Putamen (tissue), 1 donor: ENCODE measurements at places on chromosomes 12 and 14.

- peak; percentile 71 for DNase-seq
These were observed 7.4 kb downstream of the INF2 start for GRCh38 chr14:104696671-104697316.

- DNase-seq = no peak
These were observed 261.2 kb downstream of the DPF3 start for GRCh38 chr14:72632727-72633126.

DNA sequence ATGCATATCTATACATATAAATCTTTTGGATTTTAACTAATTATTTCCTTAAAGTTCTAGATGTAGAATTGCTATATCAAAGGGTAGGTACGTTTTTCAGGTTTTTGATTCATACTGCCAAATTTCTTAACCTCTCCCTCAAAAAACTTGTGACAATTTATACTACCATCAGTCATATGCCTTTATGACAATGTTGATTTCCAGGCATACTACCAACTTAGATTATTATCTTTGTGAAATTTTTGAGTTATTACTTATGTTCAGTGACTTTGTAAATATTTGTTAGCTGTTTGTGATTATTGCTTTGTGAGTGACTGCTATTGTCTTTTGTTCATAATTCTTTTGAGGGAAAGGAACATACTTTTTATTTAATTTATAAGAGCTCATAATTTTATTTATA, 107.0 kb downstream of the SLC38A6 start:
- DNase-seq = no peak

- DNase-seq = peak; percentile 22
These were observed 108.4 kb downstream of the PTPRR start for GRCh38 chr12:70812136-70812535.

DNA sequence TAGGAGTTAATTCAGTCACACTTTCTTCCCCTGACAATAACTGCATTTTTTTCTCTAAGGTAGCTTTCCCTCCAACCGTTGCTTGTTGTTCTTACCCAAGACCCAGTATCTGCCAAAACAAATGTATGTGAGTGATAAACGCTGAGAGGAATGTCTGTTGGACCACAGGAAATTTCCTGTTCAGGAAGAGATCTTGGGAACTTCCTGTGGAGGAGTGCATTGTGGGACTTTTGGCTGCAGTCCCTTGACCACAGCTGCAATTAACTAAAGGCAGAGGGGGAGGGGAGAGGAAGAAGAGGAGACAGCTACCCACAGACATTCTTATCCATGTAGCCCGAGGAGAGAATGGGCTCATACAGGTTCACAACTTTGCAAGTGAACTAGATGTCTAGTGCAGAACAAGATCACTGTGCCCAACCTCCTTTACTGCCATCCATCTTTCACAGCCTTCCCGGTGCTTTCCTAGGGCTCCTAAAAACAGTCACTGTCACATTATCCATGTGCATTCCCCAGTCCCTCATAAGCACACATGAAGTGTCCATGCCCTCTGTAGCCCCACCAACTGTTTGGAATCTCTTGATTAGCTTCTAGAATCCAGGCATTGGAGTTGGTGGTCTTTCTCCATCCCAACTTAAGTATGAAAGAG, 149.5 kb downstream of the ETV6 start:
- no peak for DNase-seq

DNA sequence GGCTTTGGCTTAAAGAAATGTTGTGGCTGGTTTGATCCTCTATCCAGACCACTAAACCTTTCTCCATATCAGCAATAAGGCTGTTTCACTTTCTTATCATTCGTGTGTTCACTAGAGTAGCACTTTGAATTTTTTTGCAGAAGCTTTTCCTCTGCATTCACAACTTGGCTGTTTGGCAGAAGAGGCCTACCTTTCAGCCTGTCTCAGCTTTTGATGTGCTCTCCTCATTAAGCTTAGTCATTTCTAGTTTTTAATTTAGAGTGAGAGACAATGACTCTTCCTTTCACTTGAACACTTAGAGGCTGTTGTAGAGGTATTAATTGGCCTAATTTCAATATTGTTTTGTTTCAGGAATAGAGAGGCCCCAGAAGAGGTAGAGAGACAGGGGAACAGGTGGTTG, 13.8 kb downstream of the KCNMB4 start:
- no peak for DNase-seq

DNA sequence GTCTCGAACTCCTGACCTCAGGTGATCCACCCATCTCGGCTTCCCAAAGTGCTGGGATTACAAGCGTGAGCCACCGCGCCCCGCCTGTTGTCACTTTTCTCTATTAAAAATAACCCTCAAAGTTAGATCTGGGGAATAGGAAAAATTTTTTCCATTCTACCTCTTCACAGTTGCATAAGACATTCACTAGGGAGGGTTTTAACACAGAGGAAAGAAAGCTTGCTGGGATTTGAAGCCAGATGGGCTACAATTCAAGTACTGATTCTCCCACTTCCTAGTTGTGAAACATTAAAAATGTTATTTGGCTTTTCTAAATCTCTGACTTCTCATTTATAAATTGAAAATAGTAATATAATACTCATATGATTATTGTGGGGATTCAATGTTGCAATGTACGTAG, 23.3 kb upstream of the SLC15A5 start:
- DNase-seq = no peak

- no peak for DNase-seq
These were observed 106.8 kb downstream of the ZFC3H1 start for GRCh38 chr12:71556875-71557274.

GRCh38 chr12:45296046-45296586, 80.2 kb downstream of the ANO6 start:
- no peak for DNase-seq

- no peak for DNase-seq
These were observed 16.9 kb upstream of the AICDA start for GRCh38 chr12:8629486-8630033.

DNA sequence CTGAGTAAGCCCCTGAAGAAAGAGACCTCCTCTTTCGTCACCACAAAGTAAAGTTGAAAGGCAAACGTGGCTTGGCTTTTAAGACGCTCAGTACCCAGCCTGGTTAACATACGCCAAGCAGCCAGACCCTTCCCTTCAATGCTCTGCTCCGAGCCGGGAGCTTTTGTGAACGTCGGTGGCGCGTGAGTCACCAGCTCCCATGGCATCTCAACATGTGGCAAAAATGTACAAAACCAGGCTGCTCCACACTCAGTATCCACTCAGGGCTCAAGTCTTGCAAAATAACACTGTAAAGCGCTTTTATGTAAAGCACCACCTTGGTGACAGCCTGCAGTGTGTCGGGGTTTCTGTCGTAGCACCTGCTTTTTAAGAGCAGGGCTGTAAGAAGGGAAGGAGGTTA, 89.0 kb downstream of the SETD3 start:
- DNase-seq = no peak

- DNase-seq = no peak
These were observed 238.8 kb downstream of the PPFIA2 start for GRCh38 chr12:81520064-81520945.

DNA sequence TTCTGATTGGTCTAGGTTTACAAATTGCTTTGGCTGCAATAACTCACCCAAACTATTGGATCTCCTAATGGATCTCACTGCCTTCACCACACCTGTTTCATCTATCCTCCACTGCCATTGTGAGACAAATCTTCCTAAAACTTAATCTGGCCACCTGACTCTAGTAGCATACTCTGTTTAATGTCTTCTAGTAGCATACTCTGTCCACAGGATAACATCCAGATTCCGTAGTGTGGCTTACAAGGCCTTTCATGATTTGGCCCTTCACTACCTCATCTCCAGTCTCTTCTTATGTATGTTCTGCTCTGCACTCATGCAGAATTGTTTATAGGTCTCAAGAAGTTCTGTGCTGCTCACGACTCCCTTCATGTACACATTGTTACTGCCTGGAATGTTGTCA, 10.0 kb downstream of the HSD17B6 start:
- DNase-seq = no peak

DNA sequence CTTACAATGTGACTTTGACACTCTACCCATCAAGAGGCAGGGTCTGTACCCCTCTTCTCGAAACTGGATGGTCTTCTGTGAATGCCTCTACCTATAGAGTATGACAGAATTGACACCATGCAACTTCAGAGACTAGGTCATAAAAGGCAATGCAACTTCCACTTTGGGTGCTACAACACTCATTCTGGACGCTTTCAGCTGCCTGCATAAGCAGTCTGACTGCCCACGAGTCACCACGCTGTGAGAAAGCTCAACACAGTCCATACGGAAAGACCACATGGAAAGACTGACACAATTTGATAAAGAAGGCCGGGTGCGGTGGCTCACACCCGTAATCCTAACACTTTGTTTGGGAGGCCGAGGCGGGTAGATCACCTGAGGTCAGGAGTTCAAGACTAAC, 14.9 kb downstream of the SLC7A7 start:
- DNase-seq = no peak

DNA sequence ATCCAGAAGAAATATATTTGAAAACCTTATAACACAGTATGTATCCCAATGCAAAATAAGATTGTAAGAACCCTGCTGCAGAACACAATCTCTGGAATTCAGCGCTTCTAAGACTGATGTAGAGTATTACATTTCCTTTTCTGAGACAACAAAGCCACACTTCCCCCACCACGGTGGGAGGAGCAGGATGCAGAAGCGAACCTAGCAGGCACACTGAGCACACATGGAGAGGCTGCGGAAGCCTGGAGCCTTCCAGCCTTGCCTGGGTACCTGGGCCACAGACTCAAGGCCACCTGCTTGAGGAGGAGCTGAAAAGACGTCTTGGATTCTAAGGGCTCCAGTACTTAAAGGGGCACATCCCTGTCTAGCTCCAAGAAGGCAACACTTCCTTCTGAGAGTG, 46.4 kb downstream of the TCHP start:
- DNase-seq = no peak

- DNase-seq = no peak
These were observed 28.2 kb upstream of the RNASE1 start for GRCh38 chr14:20830831-20831230.

DNA sequence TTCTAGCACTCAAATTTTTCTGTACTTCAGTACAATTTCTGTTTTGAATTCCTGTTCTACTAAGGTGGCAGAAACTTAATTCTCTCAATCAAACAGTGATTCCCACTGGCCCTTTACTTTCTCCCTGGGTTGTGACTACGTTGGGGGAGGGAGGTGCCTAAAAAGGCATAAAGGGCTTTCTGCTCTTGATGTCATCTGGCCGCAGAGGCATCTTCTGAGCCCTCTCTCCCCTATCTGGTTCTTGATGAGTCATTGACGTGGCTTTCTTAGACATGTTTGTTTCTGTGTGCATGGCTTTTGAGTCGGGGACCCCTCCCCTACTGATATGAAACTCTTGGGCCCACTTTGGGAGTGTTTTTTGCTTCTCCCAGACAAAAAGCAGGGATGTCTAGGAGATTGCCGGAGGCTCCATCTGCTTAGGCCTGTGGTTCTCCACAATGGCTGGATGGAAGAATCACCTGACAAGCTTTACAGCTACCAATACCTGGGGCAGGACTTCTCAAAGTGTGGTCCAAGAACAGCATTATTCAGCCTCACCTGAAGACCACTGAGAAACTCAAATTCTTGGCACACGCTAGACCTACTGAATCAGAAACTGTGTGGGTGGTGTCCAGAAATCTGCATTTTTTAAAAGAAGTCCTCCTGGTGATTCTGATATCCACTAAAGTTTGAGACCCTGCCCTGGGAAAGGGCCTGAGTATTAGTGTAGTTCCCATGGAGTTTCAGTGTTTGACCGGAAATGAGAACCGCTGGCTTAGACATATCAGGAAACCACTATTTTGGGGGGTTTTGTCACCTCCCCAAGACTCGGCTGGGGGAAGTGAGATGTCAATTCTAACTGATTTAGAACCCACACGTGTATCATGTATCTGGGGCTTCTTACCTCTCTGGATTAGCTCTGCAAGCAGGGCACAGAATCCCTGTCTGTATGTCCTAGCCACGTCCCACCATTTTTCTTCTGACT, 395.7 kb upstream of the PDE3A start:
- DNase-seq = no peak

GRCh38 chr14:85686908-85687307, 157.0 kb downstream of the FLRT2 start:
- no peak for DNase-seq

DNA sequence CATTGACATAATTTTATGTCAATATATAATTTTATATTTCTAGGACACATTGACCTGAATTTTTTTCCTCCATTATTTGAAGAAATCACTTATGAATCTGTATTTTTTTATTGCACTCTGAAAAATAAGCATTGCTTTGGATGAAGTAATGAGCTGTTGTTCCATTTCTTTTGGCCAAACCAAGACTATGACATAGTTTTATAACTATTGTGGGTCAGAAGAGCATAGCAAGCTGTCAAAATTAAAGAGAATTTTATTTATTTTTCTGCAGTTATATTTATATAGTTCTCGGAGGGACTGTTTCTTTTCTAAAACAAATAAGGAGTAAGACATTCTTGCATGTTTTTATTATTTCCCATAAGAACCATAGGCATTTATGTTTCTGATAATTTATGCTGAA, 8.5 kb downstream of the C12orf75 start:
- no peak for DNase-seq

DNA sequence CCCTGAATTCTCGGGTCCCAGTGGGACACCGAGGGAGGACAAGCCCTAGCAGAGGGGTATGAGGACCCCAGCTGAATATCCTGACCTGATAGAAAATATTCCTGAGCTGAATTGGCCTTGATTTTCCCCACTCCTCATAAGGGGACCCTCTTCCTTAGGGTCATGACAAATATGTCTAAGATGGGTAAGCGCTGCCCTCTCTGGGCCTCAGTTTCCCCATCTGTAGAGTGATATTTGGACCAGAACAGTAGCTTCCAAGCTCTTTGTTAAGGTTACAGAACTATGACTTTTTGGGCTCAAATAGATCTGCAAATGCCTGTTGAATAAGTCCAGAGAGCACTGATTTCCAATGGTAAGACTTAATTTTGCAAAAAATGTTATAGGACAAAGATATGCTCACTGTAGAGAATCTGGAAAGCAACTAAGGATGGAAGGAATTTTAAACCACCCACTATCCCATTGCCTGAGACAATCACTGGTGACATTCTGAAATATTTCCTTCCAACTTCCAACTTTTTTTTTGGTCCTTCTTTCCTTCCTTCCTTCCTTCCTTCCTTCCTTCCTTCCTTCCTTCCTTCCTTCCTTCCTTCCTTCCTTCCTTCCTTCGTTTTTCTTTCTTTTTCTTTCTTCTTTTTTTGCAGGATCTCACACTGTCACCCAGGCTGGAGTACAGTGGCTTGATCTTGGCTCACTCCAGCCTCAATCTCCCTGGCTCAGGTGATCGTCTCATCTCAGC, 32.0 kb downstream of the MYL2 start:
- no peak for DNase-seq

DNA sequence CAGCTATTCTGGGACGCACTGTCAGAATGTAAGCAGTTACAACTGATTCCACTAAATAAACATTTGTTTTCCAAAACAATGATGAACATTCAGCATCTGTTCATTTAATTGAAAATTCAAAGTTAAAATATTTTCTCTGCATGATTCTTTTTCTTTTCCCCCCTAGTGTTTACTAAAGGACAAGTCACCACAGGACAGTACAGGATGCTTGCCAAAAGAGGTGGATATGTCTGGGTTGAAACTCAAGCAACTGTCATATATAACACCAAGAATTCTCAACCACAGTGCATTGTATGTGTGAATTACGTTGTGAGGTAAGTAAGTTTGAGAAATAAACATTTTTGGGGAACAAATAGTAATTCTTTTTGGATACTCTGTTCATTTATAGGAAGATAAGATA, 28.2 kb upstream of the SNAPC1 start:
- no peak for DNase-seq
